ENCODE measurements at places on chromosomes 1 and 21.

DNA sequence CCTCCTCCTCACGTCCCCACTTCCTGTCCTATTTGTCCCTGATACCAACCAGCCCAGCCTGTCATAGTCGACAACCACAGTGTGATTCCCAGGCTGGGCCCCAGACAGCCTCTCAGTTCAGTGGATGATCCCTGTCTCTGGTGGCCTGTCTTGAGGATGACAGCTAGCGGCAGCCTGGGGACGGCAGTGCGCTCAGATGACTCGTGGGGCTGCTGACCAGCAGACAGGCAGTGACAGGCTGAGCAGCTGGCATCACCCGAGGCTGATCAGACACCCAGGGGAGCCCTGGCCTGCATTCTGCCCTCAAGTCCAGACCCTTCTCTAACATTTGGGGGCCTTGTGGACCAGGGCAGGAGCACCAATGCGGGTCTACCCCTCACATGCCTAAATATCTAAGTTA lies 21.0 kb downstream of the NKAIN1 start:
- no peak for DNase-seq

DNA sequence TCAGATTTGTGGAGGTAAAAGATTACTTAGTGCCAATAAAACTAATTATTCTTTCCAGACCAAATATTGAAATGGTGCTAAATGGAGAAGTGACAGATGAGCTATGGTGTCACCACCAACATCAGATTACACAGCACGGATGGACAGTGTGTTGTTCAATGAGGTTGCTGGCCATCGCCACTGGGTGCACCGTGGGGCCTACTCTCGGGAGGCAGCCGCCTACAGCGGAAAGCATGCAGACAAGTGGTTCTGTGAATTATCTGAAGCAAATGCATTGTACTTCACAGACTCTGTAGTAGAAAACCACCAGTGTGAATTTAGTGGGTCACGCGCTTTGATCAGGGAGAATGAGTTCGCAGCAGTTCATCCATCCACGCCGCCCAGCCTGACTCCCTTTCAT lies 42.3 kb downstream of the GNG4 start:
- DNase-seq, result no peak

- no peak for DNase-seq
These were observed 2.3 kb upstream of the MOB3C start for GRCh38 chr1:46618754-46619415.

DNA sequence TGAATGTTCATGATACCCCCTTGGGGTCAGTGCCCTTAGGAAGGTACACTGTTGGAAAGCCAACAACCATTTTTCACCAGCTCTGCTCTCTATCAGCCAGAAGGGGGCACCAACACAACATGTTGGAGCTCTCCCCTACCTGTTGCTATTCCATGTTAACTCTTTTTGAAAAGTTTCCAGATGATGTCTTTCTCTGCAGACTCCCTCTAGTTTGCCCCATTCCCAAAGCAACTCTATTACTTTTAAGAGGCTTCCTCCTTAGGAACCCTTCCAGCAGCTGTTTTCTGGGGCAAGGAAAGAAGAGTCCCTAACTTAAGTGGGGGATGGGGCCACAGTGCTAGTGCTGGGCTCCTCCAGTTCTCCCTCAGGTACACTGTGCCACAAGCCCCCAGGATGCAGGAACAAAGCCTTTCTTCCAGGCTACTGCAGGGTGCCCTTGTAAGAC lies 22.9 kb upstream of the NDC1 start:
- no peak for DNase-seq

DNA sequence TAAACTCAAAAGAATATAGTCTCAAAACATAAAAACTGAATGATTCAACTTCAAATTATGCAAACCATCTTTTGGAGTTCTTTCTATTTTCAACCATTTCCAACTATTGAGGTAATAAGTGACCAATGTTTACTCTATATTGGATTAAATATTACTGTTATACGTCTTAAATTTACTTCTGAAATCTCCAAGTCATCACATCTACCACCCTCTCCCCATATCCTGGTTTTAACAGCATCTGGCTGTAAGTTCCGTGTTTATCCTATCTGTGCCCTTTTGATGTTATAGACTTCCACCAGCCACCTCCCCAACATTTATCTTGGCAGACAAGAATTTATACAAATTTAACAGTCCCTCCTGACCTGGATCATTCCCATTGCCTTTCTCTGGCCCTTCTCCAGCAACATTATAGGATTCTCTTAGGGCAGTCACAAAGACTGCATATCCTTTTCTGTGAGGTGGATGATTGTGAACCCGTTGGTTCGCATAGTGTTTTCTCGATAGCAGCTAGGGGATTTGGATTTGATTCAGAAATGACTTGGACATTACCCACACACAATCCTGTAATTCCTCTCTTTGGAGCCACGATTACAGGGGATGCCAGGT lies 313.4 kb upstream of the FMN2 start:
- no peak for DNase-seq

DNA sequence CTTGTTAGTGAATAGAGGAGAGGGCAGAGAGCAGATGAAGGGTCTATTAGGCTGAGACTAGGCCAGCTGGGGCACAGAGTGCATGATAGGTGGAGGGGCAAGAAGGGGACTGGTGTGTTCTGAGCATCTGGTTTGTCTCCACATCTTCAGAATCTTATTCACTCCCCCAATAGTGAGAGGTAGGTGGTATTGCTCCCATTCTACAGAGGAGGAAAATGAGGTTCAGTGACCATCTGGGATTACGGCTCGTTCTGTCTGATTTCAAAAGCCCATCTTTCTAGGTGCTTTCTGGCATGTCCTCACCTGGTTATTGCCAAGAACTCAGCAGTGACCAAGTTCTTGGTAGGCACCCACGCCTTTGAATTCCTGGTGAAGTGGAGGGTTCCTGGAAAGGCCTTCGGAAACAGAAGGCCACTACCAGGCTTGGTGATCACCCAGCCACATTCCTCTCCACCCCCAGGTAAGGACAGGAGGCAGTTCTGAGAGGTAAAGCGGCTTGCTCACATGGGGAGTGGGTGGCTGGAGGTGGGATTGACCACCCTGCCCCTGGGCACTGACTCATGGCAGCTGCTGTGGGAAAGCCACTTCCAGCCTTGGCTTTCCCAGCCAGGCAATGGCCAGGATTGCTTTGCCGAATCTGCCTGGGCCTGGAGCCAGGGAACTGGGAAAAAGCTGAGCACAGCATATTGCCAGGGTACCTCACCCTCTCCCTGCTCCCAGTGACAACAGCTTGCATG lies 18.8 kb upstream of the CITED4 start:
- DNase-seq, result no peak

DNA sequence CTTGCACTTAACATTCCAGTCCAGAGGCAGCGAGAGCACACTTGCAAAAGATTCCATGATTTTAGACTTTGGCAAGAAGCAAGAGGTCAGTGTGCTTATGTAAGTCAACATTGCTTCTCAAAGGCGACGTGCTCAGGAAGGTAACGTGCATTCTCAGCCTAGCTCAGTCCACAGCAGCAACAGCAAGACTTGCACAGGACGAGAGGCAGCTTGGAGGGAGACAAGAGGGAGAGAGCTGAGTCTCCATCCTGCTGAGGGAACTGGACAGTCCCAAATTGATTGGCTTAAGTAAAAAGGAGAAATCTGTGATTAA lies 56.5 kb downstream of the PTP4A2 start:
- no peak for DNase-seq

GRCh38 chr1:202068596-202068995 lies 54.1 kb upstream of the GPR37L1 start:
- DNase-seq, result no peak

DNA sequence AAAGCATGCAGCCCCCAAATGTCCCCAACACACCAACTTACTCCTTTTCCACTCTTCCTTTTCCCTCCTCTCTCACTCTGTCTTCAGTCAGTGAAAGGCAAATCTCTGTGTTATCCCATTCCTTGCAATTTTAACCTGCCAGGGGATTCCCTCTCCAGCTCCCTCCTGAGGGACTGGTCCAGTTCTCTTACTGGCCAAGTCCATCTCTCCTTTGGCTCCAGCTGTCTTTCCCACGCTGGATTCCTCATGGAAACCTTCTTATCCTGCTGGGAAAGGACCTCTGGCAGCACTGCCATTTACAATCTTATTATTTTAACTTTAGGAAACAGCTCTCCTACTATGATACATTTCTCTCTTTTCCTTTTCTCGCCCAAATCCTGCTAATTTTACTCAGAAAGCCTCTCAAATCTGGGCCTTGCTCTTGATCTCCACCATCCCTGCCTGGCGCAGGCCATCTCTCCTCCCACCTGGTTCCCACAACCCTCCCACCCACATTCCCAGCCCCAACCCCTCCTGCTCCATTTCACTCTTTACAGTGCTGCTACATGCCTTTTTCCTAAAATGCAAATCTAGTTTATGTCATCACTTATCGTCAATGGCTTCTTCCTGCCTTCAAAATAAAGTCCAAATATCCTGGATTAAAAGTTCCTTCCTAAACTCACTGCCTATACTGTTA lies 72.7 kb upstream of the CNN3 start:
- no peak for DNase-seq

GRCh38 chr1:231781892-231782291 lies 155.3 kb downstream of the DISC1 start:
- no peak for DNase-seq

DNA sequence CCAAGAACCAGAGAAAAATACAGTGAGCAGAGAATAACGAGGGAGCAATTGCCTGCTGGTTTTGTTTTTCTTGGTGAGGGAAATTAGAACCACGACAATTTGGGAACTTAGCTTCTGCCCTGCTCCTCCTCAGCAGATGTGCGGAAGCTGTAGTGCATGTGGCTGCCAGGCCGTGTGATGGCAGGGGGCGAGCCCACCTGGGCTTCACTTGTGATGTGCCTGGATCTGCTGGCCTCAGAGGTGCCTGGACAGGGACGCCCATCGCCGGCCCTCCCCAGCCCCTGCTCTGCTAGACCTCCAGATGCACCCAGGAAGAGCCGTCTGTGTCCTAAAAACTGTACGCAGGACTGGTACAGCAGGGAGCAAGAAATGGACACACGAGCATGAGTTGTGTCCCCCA lies 28.5 kb upstream of the C1orf174 start:
- DNase-seq, result no peak

Measured in RWPE2 (cell line).